ENCODE measurements at places on chromosomes 11 and 22.

DNA sequence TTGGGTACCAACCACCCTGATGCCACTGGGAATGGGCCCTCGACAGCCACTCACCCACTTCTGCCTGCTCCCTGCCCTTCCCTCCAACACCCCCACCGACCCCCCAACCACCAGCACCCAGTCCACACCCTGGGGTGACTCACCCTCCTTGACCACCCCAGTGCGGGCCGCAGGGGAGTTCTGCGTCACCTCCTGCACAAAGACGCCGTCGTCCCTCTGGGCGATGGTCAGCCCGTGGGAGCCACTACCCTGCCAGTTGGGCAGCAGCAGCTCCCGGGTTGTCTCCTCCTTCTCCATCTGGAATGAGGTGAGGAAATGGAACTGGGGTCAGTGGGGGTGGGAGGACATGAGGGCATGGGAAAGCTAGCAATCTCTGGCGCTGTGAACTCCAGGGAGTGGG lies 10.8 kb downstream of the AHNAK start:
- peak overlapping the region; percentile 33 for H3K27ac ChIP-seq
- H3K4me3 ChIP-seq, result no peak overlapping the region
- H3K4me1 ChIP-seq, result peaks cover 43% of the 10 kb centered on the region
- DNase-seq, result peak; percentile 36

DNA sequence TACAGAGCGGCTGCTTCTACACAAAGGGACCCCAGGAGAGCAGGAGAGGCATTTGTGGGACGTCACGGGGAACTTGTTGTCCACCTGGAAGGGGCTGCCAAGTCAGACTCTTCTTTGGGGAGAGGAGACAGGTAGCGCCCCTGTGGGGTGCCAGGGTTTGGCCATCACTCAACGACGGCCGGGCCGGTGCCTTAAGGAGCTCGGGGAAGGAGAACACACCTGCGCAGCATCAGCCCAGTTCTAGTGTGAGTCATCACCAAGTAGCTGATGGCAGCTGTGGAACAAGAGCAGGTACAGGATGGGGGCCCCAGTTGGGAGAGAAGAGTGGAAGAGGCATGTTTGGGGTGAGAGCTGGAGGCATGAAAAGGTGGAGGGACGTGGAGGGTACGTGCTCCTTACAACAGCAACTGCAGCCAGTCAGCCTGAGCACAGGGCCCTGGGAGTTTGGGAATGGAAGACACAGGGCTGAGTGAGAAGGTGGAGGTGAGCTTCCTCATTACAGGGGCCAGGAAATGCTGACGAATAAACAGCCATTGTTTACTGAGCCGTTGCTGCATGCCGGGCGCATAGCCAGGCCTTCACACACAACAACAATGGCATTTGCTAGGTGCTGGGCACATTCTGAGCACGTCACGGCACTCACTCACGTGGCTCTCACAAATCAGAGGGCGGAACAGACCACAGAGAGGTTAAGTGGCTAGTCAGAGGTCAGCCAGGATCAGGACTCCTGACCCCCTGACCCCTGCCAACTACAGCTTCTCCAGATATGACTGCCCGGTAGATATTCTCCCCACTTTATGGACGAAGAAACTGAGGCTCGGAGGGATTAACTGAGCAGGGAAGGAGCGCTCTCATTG lies 29.1 kb upstream of the TP53I11 start:
- no peak for DNase-seq
- no peaks in the 10 kb centered on the region for H3K36me3 ChIP-seq
- peaks cover 7% of the 10 kb centered on the region for H3K27me3 ChIP-seq
- H3K27ac ChIP-seq, result no peak overlapping the region
- no peaks in the 10 kb centered on the region for H3K4me1 ChIP-seq

DNA sequence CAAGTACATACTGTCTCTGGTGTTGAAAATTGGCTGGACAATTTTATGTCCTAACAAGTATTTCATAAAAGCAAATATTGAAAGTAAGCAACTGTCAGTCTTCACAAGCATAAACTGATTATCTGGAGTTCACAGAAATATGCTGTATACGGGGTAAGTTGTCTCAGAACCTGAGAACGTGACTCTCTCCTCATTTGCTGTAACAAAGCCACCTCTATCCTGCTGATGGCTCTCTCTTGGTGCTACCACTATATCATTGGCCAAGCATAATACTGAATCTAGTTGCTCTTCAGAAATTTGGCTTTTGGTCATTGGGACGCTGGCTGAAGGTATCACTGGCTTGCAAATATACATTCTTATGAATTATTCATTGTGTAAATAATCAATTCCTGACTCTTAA lies 1078.0 kb downstream of the LRRC4C start:
- H3K4me1 ChIP-seq, result no peaks in the 10 kb centered on the region
- H3K4me3 ChIP-seq, result no peak overlapping the region
- H3K36me3 ChIP-seq, result no peaks in the 10 kb centered on the region
- H3K27me3 ChIP-seq, result no peaks in the 10 kb centered on the region
- no peak for DNase-seq

DNA sequence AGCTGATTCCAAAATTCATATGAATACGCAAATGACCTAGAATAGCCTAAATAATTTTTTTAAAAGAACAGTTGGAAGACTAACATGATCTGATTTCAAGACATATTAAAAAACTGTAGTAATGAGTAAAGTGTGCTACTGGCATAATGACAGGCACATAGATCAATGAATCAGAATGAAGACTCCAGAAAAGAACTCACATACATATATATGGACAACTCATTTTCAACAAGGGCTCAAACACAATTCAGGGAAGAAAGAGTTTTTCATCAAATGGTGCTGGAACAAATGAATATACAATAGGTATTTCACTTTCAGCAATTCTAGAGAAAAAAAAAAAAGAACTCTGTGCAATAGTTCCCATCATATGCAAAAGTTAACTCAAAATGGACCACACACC lies 33.7 kb downstream of the BTBD10 start:
- no peak overlapping the region for H3K27ac ChIP-seq
- DNase-seq, result no peak
- H3K4me3 ChIP-seq, result no peak overlapping the region

DNA sequence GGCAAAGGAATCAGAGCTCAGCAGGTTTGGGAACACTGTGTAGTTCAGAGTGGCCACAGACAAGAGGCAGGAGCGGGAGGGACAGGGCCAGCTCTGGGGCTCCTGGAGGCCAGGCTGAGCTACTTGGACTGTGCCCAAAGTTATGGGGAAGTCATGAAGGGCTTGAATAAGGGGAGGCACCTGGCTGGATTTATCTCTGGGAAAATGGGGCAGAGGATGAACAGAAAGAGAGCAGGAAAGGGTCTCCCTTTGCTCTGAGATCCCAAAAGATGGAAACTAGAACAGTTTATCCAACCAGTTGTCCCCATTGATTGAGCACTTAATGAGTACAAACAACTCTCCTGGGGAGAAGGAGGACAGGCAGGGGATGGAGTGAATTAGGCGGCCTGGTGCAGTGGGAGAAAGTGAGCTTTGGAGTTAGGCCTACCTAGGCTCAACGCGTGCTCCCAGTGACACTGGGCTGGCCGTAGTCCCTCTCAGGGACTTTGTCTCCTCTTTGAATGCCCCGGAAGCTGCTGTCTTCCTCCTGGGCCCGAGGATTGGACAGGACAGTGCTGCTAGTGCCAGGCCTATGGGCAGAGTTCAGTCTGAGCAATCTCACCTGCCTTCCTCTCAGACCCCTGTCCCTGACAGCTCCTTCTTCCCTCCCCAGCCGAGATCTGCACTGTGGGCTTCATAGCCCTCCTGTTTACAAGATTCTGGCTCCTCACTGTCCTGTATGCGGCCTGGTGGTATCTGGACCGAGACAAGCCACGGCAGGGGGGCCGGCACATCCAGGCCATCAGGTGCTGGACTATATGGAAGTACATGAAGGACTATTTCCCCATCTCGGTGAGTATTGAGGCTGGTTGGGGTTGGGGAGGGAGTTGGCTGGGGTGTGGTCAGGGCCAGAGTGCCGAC lies 2.0 kb downstream of the MOGAT2 start:
- DNase-seq, result no peak
- no peaks in the 10 kb centered on the region for H3K27me3 ChIP-seq
- no peak overlapping the region for H3K4me3 ChIP-seq
- H3K36me3 ChIP-seq, result no peaks in the 10 kb centered on the region

DNA sequence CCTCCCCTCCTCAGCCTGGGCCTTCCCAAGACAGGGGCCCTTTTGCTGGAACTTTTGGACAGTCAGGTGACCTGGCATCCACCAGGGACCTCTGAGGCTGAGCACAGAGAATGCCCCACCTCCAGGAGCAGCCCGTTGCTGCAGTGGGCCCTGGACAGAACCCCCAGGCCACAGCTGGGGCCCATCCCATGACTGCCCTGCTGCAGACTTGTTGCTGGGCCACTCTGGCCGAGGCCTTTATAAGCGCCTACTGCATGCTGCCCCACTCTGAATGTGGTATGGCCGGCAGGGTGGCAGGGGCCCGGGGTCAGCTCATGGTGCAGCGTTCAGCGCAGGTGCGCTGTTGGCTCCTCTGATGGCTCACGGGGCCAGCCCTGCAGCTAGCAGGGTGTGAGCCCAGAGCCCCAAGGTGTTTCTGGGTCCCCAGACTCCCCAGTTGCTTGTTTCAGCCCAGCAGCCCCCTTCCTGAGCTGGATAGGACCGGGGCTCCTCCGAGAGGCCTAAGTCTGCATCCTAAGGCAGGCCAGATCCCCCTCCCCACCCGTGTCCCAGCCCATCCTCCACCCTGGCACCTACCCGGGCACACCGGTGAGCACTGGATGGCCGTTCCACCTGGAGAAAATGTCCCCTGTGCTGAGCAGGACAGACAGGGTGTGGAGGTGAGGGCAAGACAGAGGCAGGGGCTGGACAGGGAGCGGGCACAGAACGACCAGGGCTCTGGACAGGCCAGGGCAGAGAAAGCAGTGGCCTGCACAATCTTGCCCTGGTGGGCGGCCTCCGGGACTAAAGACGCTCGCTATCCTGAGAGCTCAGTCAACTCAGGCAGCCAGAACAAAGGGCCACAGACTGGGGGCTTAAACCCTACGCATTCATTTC lies 28.1 kb upstream of the TH start:
- no peaks in the 10 kb centered on the region for H3K4me1 ChIP-seq
- DNase-seq, result no peak
- H3K36me3 ChIP-seq, result no peaks in the 10 kb centered on the region
- H3K27me3 ChIP-seq, result 0 out of 2 replicates have a peak, but pooled peaks cover 9% of the 10 kb centered on the region
- no peak overlapping the region for H3K4me3 ChIP-seq
